ENCODE measurements at places on chromosomes 7 and 10.

DNA sequence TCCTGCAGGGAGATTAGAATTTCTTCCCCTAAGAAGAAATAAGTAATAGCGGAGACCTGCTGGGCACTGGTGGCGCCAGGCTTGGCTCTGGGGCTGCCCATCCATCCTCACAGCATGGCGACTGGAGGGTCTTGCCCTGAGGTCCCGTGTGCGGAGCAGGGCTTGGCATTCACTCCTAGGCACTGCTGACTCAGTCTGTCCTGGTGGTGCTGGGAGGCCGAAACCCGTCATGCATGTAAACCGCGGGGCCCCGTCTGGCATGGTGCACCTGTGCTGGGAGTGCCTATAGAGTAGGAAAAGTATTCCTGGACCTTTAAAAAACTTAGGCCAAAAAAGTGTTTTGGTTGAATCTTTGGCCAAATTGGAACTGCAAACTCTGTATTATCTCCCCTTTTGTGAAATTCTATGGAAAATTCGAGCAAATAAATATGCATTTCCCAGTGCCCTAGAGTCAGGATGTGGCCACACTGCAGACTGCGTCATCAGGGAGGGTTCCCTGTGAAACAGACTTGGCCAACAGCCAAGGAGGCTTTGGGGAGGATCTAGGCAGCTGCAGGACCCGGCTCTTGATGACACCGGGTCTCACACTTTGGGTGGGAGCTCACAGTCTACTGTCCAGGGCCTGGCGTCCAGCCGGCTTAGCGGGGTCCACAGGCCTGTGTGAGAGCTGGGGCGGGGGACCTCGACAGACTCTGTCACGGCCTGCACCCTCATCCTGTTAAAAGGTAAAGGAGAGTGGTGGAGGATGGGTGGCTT, 122.3 kb downstream of the VIPR2 start:
- no peak for DNase-seq

GRCh38 chr7:85733169-85733915, 546.5 kb upstream of the SEMA3D start:
- no peak for DNase-seq

GRCh38 chr10:35446439-35446838, 110.1 kb downstream of the CCNY start:
- DNase-seq: no peak

DNA sequence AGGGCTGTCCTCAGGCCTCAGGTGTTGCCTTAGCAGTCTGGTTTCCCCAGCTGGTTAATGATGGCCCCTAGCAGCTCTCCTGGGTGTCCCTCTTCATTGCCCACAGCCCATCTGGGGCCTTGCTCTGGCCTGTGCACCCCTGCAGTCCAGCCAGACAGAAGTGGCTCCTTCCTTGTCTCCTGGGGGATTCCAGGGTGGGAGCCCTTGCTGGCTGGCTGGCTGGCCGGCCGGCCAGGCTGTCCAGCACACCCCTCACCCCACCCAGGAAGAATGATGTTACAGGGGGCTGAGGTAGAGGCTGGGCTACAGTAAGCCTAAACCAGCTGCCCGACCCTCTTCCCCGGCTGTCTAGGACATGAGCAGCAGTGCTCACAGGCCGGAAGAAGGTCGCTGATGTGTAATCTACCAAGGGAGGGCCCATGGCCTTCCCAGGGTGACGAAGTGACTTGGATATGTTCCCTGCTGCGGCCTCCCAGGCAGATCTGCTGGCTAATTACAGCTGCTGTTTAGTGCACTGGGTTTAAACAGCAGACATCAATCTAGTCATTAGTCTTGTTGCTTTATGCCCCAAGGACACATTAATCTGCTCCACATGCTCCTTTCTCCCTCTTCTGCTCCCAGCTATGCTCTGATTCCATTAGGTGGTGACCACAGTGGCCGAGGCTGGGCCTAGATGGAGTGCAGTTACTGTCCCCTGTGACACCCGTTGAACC, 53.8 kb upstream of the LRRC4 start:
- DNase-seq: no peak

GRCh38 chr10:12471135-12471534, 121.8 kb downstream of the CAMK1D start:
- DNase-seq: no peak

Data from stimulated activated CD4-positive, alpha-beta T cell treated with anti-CD3 and anti-CD28 coated beads, Interleukin-2, amount 100 ng/mL, for 24 hours (primary cell).